Skin of body (tissue), 3 donors: ENCODE measurements at places on chromosomes 2 and 18.

DNA sequence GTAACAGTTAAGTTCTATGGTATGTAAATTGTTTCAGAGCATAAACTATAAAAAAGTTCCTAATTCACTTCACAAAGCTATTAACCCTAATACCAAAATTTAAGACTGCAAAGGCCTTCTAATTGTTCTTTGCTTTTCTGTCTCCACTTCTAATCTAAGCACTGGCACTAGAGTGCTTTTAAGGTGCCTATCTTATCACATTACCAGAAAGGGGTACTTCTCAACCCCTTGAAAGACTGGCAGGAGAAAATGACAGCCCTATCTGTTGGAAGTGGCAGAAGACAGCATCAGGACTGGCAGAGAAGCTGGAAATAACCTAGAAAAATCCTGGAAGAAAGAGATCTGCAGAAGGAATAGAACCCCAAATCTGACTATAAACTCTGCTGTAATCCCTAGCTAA lies 10.3 kb downstream of the CNRIP1 start:
- no peak for DNase-seq

- DNase-seq: no peak
Measured at GRCh38 chr2:29061616-29062015, 12.7 kb downstream of the PCARE start.

DNA sequence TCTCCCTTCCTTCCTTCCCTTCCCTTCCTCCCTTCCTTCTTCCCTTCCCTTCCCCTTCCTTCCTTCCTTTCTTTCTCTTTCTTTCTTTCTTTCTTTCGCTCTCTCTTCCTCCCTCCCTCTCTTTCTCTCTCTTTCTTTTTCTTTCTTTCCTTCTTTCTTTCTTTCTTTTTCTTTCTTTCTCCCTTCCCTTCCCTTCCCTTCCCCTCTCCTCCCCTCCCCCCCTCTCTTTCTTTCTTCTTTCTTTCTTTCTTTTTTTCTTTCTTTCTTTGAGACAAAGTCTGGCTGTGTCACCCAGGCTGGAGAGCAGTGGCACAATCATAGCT lies 34.8 kb downstream of the GATA6 start:
- DNase-seq: no peak

GRCh38 chr2:127153691-127154158 lies 46.8 kb upstream of the BIN1 start:
- DNase-seq: no peak

DNA sequence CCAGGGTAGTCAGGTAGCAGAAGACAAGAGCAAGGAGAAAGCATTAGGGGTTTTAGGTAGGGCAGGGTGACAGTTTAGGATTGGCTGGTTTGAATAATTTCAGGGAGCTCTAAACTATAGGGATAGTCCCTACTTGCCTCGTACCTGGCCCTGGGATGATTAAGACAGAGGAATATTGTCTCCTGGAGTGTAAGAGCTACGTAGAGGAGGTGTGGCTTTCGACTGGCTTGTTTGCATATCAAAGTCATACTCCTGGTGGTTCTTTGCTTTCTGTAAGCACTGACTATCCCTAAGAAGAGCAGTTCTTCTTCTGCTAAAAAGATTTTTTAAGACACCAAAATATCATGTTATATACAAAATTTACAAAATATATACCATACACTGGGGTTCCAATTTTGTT lies 1867.4 kb downstream of the SUCLG1 start:
- DNase-seq: no peak

DNA sequence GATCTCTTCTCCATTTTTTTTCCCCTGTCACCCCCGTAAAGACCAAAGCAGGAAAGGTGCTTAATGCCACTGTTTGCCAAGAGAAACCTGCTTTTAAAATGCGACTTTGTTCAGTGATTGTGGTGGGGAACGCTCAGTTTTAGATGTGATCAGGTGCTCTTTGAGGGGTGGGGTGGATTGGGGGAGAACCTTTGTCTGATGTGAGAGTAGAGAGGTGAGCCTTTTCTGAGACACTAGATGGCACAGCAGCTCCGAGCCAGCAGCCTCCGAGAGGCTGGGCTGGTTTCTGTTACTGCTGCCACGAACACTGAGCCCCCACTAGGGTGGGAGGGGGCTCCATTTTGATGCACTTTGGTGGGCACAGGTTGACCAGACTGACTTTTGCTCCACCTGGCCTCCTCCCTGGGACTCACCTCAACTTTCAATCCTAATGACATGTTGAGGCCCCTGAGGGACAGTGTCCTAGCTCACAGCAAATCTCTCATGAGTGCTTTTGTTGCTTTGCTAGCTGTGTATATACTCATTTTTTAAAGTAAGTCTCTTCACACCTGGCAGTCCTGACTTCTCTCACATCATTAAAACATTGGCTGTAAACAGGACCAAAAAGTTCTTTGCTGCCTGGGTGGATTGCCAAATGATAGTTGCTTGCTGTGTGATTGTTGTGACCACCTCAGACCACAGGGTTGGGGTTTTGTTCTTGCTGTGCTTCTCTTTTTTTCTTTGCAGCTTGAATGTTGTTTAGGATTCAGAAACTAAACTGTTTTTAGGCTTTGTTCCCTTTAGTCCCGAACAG lies 98.2 kb upstream of the MAP3K20 start:
- no peak for DNase-seq

GRCh38 chr2:181077128-181077709 lies 96.8 kb downstream of the UBE2E3 start:
- peak; percentile 42 for DNase-seq
